ENCODE measurements at places on chromosomes 3 and 15. TPM values are rescaled to one million over a fixed set of nuclear protein-coding genes. Genes with fewer than 3 reads are reported as not detected.

The PLA2G4D gene
- total RNA-seq, result not detected

DNA sequence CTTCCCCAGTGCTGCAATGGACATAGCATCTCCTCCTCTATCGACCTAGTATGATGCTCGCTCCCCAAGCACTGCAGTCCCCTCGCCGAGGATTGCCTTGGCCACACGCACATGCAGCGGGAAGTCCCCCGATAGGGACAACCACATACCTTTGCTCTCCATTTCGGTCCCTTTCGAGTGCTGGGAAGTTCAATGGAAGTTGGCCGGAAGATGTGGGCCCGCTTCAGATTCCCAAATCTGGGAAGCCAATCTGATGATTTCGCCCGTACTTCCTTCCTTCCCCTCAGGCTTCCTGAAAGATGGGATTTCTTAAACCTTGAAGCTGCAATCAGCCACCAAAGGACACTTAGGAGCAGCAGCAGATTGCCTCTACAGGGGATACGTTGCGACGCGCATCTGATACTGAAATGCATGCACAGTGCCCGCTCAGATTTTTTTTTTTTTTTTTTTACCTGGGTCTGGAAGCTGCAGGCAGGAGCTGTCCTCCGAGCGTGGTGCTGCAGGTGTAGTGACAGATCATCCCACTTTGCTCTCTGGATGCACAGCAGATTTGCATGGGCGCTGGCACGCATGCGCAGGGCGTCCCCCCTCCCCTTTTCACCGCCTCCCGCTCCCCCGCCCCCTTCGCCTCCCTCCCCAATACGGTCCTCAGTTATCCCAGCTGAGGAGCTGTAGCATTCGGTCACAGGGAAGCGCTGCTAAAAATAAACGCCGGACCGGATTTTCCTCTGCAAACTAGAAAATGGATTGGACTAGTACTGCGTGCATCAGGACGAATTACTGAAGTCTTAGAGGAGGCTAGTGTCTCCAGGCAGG, at the start of gene FGF12:
FGF12 (minus strand) TSS at position 510 of the 816 bp plus-strand sequence.
- peak; percentile 2 for DNase-seq

- DNase-seq, result no peak
Observed at GRCh38 chr3:31534065-31534425, 1.3 kb downstream of the STT3B start.

DNA sequence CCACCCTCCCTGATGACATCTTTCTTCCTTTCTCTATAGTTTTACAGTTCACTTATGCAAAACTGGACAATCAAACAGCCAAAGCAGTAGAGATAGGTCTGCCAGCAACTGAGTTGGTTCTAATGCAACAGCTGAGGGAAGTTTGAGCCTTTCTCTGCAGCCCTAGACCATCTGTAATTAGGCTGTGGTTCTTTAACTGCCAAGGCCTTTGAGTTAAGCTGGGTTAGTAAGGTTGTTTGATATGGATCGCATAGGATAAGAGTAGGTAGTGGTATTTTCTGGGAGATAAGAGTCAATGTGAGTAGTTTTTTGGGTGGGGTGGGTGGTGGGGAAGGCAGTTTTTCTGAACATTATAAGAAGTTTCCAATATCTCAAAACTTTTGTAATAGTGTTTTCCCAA, 3.0 kb downstream of the RPL39L start:
- no peak for DNase-seq

DNA sequence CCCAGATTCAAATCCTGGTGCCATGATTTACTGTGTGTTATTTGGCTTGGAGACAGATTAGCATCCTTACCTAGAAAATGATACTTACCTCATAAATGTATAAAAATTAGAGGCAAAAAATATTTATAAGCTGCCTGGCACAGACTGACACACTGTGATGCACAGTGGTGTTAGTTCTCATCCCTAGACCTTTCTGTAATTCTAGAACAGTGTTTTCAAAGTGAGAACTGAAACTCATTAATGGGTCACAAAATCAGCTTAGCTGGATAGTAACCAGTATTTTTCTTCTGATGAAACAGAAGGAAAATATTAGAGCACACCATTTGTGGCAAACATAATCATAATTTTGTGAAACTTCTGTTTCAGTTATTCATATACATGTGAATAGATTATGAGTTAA, 17.9 kb upstream of the MTHFS start:
- no peak for DNase-seq

DNA sequence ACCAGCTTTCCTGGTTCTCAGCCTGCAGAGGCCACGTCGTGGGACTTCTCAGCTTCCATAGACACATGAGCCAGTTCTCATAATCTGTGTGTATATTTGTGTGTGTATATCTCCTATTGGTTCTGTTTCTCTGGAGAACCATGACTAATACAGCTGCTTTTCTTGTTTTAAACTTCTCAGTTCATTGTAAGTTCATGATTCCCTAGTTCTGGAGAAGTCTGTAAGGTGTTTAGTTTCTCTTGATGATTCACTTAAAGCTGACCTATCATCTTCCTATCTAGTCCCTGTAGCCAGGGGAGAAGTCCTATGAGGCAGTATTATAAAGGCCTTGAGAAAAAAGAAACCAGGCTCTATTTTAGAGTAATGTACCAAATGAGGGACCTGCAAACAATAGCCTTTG, 147.7 kb downstream of the RYR3 start:
- DNase-seq, result no peak

- no peak for DNase-seq
Observed at GRCh38 chr3:177754508-177754921, 557.2 kb upstream of the TBL1XR1 start.

All from activated CD8-positive, alpha-beta T cell treated with anti-CD3 and anti-CD28 coated beads for 36 hours (primary cell).